ENCODE measurements at places on chromosomes 6 and 20.

GRCh38 chr6:45870531-45870930 is 145.1 kb downstream of the CLIC5 start:
- DNase-seq: no peak

DNA sequence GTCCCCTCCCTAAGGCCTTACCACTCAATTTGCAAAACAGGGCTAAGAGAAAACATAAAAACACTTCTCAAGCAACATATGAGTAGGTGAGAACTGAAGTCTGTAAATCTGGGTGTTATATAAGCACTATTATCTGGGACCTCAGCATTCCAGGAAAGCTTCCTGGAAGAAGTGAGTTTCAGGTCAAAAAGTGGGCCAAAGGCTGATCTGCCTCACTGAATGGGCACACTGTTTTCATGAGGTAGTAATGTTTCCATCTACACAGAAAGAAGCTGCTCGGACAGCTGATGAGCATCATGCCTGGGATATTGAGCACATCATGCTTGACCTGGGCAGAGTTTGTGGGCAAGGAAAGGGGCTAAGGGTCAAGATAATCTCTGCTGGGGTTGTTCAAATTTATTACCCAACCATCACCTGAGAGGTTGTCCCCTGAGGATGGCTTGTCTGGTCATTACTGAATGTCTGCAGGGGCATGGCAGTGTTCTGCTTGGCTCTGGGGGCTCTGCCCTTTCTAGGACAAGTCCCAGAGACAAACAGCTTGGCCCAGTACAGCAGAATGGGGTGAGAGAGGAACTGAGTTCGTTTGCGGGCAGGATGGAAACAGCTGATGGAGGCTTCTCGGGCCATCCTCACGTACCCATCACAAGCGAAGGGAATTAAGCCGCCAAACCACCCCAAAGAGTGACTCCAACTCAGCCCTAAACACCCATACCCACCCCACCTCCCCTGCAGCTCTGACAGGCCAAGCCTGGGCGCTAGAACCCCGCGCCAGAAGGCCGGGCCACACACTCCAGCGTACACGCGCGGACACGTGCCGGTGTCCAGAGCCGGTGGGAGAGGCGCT is 1.2 kb upstream of the SYNJ2 start:
- no peak for DNase-seq

- DNase-seq: peak; percentile 55
Measured at GRCh38 chr20:25984933-25985332, 288.3 kb upstream of the ZNF337 start.

DNA sequence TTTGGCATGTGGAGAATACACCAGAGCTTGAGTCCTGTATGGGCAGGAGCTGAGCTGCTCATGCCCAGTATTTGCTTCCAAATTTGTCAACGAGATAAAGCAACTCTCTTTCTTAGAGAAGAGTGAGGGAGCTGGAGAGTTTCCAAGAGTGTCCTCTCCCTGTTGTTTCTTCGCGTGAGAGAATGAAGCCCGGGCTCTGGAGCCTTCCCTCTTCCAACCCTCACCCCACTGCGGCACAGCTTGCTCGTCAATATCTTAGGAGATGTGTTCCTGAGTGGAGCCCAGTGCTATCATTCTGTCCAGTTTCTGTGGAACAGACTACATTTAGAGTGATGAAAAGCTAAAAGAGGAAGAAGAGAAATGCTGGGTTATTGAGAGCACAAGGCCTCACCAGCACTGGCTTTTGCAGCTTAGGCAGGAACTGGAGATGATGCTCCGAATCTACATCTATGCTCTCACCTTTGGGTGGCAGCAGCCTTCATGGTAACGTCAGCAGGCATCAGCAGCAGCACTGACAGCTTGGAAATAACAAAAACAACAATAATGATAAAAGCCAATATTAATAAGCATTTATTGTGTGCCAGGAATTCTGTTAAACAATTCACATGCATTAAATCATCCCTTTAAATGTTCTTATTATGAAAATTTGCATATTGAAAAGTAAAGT is 66.5 kb upstream of the TFB1M start:
- DNase-seq: no peak

DNA sequence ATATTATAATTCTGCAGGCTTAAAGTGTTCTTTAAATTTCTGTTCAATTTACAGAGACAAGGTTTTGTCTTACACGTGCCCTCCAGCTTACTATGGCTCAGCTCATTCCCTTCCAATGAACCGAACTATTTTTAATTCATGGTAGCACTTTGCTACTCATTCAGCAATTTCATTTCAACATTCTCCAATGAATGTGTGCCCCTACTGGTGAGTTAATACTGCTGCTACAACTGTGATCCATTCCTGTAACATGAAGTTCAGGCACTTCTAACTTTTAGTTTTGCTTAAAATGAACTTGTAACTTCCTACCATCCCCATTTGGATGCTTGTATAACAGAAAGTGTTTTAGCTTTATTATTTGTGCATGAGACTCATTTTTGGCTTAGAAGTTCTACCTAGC is 99.7 kb downstream of the F13A1 start:
- DNase-seq: no peak

DNA sequence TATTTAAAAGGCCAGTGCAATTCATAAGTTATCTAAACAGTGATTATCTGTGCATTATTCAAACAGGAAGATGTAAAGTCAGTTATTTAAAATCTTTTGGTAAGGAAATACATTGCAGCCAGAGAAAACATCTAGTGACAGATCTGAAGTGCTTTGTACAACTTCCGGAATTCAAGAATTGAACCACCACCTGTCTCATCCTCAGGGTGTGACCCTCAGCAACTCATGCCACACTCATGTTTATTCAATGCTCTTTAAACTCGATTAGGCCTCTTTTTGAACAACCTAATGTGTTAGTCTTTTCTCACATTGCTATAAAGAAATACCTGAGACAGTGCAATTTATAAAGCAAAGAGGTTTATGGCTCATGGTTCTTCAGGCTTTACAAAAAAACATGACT is 62.6 kb upstream of the GGTLC1 start:
- DNase-seq: no peak

GRCh38 chr20:39547546-39548408 is 585.6 kb downstream of the DHX35 start:
- DNase-seq: no peak

DNA sequence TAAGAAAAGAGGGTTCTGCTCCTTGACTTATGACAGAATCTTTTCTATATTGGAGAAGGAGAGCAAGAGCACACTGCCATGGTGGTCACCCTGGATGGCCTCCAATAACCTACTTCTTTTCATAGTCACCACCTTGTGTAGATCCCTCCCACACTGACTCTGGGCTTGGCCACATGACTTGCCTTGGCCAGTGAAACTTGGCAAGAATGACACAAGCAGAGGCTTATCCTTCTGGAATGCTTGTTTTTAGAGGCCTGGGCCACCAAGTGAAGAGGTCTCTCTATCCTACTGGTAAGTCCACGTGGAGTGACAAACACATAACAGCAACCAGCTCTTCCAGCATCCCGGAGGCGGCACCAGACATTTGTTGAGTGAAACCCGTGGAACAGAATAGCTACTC is 349.4 kb upstream of the JARID2 start:
- no peak for DNase-seq

GRCh38 chr20:44576297-44576696 is 6.1 kb upstream of the PKIG start:
- no peak for DNase-seq

- DNase-seq: no peak
Measured at GRCh38 chr20:58810116-58810878, 40.4 kb downstream of the GNAS-AS1 start.

DNA sequence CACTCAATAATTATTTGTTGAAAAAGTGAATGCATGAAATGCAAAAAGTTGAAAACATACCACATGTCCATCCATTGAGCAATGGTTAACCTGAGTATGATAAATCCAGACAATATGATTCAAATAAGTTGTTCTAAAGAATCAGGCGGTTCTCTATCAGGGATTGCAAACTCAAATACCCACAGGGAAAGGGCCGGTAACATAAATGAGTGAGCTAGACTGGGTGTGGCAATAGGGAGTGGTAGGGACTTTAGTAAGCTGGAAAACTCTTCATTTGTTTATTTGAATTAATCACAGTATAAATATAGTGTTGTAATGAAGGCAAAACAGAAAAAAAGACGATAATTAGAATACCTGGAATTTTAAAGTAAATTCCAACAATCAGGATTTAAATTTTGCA is 106.3 kb downstream of the BCAS1 start:
- DNase-seq: no peak

GRCh38 chr6:158905277-158905676 is 86.1 kb upstream of the EZR start:
- DNase-seq: no peak

DNA sequence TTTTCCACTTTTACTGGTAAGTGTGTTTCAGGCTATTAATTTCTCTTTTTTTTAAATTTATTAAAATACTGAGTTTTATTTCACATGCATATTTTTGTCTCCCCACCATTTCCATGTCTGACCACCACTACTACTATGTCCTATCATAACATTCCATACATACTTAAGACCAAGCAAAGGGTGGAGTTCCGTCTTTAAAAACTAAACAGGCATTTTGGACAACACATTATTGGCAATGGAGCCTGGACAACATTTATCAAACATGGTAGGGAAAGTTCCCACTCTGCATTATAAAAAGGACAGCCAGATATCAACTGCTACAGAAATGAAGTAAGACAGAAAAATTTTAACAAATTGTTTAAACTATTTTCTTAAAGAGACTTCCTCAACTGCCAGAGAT is 91.9 kb downstream of the LMBRD1 start:
- no peak for DNase-seq

DNA sequence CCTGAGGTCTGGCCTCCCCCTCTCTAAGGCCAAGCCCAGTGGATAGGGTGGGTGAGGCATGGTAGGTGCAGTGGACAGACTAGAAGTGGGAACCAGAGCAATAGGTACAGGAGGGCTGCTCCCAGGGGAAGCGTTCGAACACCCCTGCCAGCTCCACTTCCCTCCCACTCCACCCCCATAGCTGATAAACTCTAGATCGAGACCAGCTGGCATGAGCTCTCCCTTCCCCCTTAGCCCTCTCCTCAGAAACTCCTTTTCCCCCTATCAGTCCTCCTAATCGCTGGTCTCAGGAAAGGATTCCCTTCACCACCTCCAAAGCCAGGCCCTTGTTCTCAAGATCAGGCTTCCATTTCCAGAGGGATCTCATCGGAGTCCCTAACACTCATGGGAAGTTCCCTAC is 6.0 kb upstream of the FAM83C start:
- no peak for DNase-seq

- DNase-seq: no peak
Measured at GRCh38 chr6:24780206-24780605, 5.5 kb downstream of the GMNN start.

- peak; percentile 96 for DNase-seq
Measured at GRCh38 chr20:62182469-62183425, at the start of gene MTG2. Gene MTG2, plus strand, starts transcription at chr20:62183028. Its CDS starts 10,393 bp downstream, at chr20:62193421.

GRCh38 chr6:9834233-9834632 is 580.6 kb downstream of the TFAP2A start:
- no peak for DNase-seq

- DNase-seq: no peak
Measured at GRCh38 chr6:92559611-92560010, 859.7 kb downstream of the EPHA7 start.

GRCh38 chr6:32947552-32948465 is 5.1 kb downstream of the HLA-DMA start:
- peak; percentile 37 for DNase-seq

DNA sequence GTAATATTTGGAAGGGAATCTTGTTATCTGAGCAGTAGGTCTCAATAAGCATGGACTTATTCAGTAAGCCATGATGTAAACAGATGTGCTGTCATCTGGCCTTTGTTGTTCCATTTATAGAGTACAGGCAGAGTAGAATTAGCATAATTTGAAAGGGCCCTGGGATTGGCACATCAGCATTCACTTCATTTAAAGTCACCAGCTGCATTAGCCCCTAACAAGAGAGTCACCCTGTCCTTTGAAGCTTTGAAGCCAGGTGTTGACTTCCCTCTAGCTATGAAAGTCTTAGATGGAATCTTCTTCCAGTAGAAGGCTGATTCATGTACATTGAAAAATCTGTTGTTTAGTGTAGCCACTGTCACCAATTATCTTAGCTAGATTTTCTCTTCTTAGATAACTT is 95.9 kb downstream of the ANKRD6 start:
- no peak for DNase-seq

- no peak for DNase-seq
Measured at GRCh38 chr6:38944655-38945279, 103.8 kb upstream of the GLP1R start.

GRCh38 chr6:4788953-4789584 is 12.9 kb downstream of the CDYL start:
- no peak for DNase-seq

DNA sequence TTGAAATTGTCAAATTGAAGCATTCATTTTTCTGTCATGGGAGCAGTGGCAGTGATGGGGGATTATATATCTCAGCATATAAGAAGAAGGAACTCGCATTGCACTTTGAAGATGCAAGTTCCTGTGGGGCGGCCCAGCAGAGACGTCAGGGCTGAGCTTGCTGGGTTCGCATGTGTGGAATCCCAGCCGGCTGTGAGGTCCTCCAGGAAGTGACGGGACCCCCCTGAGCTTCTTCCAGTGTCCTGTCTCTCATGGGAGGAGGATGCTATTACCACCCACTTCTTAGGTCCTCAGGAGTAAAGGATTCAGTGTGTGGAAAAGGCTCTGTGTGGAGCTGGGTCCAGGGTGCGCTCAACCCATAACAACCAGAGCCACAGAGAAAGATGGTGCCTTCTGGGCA is 201.2 kb downstream of the CDH4 start:
- DNase-seq: no peak

DNA sequence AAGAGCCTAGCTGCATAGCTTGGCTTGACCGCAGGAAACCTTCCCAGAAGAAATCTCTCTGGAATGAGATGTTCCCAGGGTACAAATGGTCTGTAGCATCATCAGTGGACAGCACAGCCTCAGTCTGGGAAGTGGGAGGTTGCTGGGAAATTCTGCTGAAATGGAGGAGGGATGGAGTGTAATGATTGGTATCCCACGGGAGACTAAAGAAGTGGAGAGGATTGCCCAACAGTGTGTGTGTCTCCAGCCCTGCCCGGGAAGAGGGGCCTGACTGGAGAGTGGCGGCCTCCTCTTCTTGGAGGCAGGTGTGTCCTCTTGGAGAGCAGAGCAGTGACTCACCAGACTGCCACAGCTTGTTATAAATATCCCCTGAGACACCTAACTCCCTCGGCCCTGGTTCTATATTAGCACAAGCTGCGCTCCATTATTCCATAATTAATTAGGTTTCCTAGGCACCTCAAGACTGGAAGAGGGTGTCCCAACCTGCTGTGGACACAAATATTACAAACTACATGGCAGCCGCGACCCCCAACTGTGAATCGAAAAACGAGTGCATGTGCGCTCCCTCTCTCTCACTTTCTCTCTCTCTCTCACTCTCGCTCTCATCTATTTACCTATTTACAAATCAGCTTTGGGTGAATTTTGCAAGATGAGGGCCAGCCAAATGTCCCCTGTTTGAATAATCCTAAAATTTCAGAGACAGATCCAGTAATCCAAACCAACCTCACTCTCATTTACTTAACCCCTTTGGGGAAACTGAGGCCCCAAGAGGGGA is 68.8 kb downstream of the FGD2 start:
- DNase-seq: no peak

- no peak for DNase-seq
Measured at GRCh38 chr20:59781226-59781625, 152.2 kb downstream of the SYCP2 start.

- no peak for DNase-seq
Measured at GRCh38 chr6:16706029-16706428, 55.2 kb downstream of the ATXN1 start.

- DNase-seq: no peak
Measured at GRCh38 chr6:2351807-2352431, 106.5 kb upstream of the GMDS start.

Measured in right hindlimb (tissue), 1 donor.